Spinal cord (tissue), 10 donors: ENCODE measurements at places on chromosomes 5 and 9.

DNA sequence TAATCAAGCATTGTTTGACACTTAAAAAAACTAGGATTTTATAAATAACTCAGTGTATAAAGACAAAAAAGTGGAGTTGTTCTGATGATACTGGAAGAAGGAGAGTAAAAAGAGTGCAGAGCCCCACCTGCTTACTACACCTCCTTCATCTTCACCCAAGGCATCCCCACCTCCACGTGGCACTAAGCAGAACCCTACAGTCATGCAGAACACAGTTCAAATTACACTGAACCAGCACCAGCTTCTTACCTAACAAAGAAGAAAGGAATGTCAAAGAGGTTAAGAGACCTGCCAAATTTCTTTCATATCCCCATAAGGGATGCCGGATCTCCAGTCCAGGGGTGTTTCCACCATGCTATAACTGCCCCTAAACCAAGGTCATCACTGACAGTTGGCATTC lies 55.5 kb downstream of the PDE4D start:
- DNase-seq, result no peak

- no peak for DNase-seq
Measured at GRCh38 chr5:8253376-8253775, 384.4 kb downstream of the MTRR start.

- DNase-seq, result peak; percentile 94
Measured at GRCh38 chr9:14935106-14935751, 25.0 kb upstream of the FREM1 start.

- no peak for DNase-seq
Measured at GRCh38 chr5:118070041-118070440, 918.3 kb downstream of the DTWD2 start.

DNA sequence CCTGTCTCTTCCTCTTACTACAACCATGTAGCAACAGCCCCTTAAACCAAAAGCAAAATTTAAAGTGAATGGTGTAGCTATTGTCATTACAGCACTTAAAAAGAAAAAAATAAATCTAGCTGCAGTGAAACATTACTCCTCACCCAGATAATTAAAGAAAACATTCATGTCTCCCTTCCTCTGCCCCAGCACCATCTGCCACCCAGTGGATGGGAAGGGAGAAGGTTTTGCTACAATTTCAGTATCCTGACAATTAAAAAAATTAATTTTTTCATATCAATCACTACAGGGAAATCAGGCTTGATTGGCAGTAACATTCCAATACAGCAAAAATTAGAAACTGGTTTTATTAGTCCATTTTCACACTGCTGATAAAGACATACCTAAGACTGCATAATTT lies 147.4 kb upstream of the PUM3 start:
- DNase-seq, result no peak

GRCh38 chr9:7055171-7055903 lies 297.6 kb downstream of the KDM4C start:
- no peak for DNase-seq

GRCh38 chr5:18675041-18675440 lies 1040.8 kb downstream of the TAF11L14 start:
- no peak for DNase-seq

DNA sequence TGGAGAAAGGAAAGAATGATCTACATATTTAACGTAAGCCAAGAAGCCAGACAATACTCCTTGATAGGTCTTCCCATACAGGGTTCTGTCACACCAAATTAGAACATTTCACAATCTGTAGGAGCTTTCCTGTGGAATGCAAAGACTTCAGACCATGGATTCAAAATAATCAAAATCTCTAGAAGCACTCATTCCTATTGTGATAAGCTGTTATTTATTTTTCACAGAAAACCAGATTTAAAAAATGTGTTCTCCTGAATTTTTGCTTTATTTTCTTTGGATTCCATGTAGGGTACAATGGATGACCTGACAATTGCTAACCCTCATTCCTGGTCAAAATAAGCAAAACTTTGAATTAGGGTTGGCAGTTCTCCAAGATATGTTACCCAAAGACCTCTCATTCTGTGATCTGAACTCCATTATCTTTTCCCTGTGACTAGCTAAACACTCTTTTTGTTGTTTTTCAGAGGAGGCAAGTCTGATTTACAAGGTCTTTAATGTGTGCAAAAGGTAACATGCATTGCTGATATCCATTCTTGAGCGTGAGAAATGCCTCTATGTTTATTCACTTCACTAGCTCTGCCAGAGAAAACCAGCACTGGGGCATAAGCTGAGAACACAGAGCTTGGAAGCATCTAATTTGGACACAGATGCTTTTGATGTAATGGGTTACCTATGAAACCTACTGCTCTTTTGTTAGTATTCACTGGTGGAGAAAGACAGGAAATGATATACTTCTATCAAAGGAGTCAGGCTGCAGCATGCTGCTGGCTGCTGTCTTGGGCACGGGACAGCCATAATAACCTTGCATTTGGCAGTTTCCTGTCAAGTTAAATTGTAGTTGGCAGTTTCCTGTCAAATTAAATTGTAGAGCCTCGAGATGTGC lies 31.4 kb downstream of the ACTBL2 start:
- DNase-seq, result peak; percentile 57

GRCh38 chr9:101566904-101567724 lies 27.7 kb downstream of the PPP3R2 start:
- no peak for DNase-seq

DNA sequence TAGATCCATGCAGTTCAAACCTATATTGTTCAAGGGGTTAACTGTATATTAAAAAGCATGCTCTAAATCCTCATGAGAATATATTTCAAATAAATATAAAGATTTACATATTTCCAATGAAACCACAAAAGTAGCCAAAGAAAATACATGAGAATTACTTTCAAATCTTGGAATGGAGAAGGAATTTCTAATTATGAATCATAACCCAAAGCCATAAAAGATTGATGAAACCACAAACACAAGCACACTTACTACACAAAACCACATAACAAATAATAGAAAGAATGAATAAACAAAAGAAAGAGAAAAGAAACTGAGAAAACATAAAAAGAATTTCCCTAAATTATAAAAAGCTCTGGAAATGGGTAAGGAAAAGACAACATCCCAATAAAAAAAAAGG lies 16.0 kb downstream of the ERP44 start:
- no peak for DNase-seq

DNA sequence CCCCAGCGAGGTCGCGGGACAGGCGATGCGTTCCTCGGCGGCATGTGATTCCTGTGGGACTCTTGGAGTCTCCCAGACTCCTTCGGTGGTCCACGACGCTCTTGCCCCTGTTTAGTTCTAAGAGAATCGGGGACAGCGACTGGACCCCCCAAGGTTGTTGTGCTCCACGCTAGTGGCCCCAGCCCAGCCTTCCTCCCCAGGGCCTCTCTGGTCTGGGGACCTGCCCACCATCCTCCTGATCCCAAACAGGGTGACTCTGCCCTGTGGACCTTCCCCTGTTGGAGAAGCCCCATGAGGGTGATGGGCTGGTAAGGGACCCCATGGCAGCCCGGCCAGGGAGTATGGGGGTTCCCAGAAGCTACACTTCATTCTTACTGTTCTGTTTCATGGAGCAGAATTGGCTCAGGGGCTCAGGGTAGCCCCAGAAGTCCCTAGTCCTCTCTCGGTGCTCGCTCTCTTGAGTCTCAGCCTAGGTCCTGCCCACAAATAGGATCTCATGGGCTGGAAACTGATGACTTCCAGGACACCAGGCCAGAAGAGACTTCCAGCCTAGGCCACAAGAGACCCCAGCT lies 880 bp downstream of the CARD19 start:
- DNase-seq, result no peak

GRCh38 chr5:135930949-135931295 lies 23.9 kb downstream of the LECT2 start:
- DNase-seq, result no peak

GRCh38 chr5:71769287-71769686 lies 50.2 kb downstream of the CARTPT start:
- no peak for DNase-seq

DNA sequence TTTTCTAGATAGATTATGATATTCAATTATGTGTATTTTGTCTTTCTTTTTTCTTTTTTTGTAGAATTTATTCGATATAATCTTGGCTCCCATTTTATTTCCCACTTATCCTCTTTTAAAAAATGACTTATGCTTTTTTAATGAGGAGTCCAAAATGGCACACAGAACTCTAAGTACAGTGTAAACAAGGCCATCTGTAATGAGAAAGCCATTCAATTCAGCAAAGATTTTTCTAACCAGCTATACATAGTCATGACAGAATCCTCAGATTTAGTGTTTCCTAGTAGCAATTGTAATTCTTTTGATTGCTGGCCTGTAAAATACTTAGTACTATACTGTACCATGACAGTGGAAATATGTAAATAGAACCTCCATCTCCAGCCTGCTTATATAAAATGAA lies 651.4 kb downstream of the RAB3C start:
- DNase-seq, result no peak

- DNase-seq, result no peak
Measured at GRCh38 chr9:133842721-133843227, 104.6 kb upstream of the SARDH start.

- no peak for DNase-seq
Measured at GRCh38 chr5:158995694-158996173, 104.0 kb downstream of the EBF1 start.

DNA sequence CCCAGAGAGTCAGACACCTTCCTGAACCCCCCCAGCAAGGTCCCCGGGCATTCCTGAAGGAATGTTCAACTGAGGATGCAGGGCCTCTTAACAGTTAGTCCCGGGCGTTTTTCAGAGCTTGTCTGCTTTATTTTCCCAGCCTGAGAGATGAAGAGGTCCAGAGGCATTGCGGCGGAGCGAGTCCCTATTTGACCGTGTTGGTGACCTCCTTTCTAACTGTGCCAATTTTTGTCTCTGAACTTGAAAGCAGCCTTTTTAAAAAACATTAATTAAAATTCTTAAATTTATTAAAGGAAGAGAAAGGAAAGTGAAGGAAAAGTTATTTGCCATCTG lies 433 bp upstream of the PTAR1 start:
- no peak for DNase-seq

DNA sequence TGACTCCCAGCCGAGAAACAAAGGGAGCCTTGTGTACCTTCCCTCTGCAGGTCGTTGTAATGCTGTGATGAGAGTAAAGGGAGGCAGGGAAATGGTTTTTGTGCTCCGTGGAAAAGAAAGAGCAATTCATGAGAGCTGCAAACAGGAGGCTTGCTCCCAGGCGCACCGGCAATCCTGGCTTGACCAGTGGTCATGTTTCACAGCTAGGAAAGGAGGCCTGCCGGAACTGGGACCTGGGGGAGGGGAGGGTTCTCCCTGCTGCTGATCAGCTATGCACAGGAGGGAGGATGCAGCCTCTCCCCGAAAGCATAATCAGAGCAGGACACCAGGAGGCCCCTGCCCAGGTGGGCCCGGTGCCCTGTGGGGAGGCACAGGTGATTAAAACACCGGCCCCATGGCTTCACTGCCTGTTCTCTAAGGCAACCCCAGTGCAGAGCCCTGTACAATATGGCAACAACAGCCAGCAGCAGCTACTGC lies 131.3 kb downstream of the ZDHHC21 start:
- no peak for DNase-seq

GRCh38 chr9:6873857-6874256 lies 116.1 kb downstream of the KDM4C start:
- no peak for DNase-seq

DNA sequence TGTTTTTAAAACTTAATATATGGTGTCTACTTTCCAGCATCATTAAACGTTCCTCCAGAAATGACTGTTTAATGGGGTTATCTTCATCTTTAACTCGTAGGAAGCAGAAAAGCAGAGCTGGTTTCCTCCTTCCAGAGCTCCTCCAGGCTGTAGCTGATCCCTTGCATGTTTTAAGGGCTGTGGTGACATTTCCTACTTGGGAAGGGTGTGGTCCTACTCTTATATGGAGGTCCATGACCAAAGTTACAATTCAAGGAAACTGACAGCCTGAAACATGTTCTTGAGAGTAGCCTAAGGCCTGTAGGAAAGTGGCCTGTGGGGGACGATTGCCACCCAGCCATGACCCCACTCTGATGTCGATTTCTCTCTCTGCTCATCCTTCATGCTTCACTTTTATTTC lies 297.1 kb downstream of the GADD45G start:
- no peak for DNase-seq

DNA sequence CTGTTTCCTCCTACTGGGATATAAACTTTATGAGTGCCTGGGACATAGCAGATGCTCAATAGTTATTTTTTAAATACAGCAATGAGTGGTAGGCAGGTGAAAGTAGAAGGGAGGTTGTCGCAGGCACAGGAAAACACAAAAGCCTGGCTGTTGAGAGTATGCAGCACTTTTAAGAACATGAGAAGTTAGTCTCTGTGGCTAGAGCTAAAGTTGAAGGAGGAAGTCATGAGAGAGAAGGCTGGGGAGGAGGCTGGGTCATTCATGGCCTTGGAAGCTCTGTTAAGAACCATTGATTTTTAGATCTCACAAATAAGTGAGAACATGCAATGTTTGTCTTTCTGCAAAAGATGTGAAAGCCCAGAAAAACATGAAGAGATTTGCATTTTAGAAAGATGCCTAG lies 126.7 kb downstream of the PRKACG start:
- no peak for DNase-seq

GRCh38 chr9:93058355-93059010 lies at the start of gene SUSD3:
SUSD3 (plus strand) TSS chr9:93058701; CDS start chr9:93058743, 42 bp downstream.
- DNase-seq, result peak; percentile 15

DNA sequence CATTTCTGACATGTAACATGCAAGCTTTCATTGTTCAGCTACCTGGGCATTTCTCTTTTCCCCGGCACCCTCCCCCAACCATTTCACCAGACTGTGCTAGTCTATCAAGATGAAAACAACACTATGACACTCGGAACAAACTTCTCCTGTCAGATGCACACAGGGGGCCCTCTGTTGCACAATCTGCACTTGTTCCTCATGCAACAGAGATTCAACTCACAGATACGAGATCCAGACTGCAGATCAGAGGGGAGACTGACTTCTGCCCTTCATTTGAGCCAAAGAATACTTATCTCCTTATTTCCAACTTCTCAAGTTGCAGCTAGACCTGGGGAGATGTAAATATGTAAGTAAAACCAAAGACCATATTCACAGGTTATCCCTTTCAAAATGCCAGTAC lies 15.7 kb upstream of the FST start:
- no peak for DNase-seq
